ENCODE measurements at places on chromosomes 3 and 15.

GRCh38 chr15:87416591-87417257 is 839.8 kb downstream of the NTRK3 start:
- DNase-seq: no peak

- no peak for DNase-seq
Observed at GRCh38 chr15:58148633-58149445, 10.7 kb downstream of the AQP9 start.

GRCh38 chr3:134075846-134076245 is 46.1 kb upstream of the SLCO2A1 start:
- DNase-seq: no peak

DNA sequence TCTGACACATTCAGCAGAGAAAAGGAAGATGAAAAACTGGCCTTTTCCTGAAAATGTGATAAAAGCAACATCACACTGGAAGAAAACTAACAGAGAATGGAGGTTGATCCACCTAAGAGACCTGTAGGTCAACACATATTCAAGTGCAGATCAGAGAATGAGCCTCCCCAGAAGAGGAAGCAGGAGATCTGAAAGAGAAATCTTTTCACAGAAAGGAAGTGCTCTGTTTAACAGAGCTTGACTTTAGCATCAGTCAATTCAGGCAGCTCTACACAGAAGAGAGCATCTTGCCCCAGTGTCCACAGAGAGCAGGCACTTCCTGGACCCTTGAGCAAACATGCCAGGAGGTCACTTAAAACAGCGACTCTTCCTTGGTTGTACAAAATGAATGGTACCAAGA is 655.4 kb upstream of the GBE1 start:
- no peak for DNase-seq

DNA sequence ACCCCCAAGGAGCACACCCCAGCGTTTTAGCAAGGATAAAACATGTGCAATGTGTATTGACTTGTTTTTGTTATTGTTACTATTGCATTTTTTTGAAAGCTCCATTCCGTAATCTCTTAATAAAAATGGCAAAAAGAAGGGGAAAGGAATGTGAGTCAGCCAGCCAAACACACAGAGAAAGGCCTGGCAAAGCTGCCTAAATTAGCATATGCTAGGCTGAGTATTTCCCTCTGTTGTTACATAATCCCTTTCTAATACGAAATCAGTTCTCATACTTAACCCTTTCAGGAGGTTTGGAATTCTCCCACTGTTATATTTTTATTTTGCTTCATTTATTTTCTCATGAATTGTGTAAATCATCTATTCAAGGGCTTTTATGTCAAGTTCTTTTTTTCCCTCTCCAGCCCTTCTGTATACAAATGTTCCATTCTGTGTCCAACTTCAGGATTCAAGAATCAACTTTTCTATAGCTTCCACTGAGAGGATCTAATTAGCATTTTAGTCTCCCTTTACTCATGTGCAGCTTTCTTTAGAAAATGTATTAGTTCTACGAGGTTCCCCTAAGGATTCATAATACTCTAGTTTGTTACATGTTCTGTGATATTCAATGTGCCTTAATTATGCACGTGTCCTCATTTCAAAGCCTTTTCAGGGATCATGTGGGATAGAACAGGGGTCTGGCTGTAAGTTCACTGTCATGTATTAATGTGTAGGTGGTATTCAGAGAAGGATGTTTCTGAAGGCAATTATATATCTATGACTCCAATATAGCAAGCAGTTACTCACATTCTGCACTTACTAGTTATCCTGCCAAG is 9.2 kb downstream of the CADM2 start:
- DNase-seq: no peak

DNA sequence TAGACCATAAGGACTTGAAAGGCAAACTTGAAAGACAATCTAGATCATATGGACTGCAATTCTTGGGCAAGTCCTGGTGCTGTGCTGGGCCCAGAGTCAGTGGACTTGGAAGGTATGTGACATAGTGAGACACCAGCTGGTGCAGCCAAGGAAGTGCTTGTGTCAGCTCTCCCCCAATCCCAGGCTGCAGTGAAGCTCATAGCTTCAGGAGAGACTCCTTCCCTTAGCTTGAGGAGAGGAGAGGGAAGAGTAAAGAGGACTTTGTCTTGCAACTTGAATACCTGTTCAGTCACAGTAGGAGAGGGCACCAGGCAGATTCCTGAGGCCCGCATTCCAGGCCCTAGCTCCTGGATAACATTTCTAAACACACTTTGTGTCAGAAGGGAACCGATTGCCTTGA is 127.4 kb upstream of the ZPLD1 start:
- no peak for DNase-seq

DNA sequence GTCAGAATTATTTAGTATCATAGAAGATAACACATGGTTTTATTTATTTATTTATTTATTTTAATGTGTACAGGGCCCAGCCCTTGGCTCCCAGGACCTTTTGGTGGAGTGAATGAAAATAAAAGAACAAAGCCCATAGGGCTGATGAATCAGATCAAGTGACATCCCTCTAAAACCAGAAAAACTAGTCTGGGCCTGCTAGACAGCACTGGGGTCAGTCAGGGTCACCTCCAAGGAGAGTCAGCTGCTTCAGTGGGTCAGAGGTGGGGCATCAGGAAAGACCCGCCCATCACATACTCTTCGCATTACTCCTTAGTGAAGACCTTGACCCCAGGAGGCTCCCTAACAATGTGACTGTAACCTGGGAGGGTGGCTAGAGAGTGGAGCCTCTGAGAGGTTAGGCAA is 12.8 kb downstream of the PPCDC start:
- no peak for DNase-seq

DNA sequence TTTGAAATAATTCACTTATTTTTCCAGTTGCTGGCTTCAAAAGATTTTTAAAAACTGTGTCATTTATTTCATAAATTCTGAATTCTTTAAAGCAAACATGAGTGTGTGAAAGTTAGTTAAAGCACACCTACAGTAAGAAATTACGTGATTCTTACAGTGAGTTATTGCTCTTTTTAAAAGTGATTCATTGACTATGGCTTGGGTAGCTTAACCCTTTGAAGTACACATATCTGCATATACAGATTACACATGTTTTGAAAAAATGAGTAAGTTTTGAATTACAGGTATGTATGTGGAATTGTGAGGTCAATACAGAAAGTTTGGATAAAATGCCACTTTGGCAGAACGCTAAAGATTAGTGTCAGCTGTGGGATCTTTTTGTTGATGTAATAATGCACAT is 64.5 kb upstream of the MBNL1 start:
- DNase-seq: no peak

All from stimulated activated naive CD4-positive, alpha-beta T cell treated with Interleukin-2 at 50 U/mL for 16 hours (primary cell).